ENCODE measurements at places on chromosomes 4 and X.

DNA sequence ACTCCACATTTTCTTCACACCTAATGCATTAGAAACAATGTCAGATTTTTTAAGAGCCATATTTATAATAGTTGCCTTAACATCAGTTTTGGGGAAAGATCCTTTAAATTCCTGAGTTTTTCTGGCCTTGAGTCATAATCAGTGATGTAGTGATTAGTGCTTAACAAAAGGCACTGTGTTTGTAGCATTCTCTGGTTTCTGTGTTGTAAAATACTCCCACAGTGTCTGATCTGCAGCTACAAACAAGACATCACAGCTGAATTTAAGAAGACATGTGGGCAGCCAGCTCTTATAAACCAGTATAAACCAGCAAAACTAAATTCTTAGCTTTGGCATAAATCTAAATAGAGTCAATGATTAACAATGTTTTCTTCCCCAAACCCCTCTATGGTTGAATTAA lies 233.8 kb downstream of the FSTL5 start:
- DNase-seq: no peak

DNA sequence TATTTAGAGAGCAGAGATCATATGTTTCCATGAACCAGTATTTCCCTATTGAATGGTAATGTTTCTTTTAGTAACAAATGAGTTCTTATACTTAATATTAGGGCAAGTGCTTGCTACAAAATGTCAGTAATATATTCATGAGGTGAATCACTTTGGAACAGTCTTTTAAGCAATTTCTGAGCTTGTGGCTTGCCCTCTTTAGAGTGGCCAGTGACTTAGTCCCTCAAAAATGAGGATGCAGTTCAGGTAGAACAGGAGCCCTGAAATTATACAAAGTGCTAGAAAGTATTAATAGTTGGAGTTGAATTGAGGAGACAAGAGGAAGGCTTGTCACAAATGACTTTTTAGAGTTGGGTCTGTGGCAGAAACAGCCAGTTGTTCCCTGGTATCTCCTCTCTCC lies 53.4 kb upstream of the PITX2 start:
- DNase-seq: no peak

- no peak for DNase-seq
Measured at GRCh38 chrX:130280901-130281300, 12.2 kb upstream of the ZNF280C start.

DNA sequence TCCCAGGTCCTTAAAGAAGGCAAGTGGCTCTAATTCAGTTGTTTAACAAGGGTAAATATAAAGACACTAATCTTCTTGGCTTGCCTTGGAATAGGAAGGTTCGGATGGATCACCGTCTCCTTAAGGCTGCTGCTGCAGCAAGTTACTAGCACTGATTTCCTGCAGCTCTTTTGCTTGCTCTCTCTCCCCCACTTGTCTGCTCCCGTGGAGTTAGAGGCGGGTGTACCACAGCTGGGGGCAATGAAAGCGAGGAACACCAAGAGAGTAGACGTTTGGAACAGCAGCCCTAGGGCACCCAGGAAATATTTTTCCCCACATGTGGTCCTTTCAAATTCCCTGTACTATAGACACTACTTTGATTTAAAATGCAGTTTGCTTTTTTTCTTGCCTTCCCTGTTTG lies 202.2 kb downstream of the SH2D1A start:
- DNase-seq: no peak

GRCh38 chr4:38944440-38944839 lies 76.8 kb downstream of the FAM114A1 start:
- no peak for DNase-seq

GRCh38 chr4:144480068-144480467 lies 165.9 kb upstream of the HHIP start:
- no peak for DNase-seq

DNA sequence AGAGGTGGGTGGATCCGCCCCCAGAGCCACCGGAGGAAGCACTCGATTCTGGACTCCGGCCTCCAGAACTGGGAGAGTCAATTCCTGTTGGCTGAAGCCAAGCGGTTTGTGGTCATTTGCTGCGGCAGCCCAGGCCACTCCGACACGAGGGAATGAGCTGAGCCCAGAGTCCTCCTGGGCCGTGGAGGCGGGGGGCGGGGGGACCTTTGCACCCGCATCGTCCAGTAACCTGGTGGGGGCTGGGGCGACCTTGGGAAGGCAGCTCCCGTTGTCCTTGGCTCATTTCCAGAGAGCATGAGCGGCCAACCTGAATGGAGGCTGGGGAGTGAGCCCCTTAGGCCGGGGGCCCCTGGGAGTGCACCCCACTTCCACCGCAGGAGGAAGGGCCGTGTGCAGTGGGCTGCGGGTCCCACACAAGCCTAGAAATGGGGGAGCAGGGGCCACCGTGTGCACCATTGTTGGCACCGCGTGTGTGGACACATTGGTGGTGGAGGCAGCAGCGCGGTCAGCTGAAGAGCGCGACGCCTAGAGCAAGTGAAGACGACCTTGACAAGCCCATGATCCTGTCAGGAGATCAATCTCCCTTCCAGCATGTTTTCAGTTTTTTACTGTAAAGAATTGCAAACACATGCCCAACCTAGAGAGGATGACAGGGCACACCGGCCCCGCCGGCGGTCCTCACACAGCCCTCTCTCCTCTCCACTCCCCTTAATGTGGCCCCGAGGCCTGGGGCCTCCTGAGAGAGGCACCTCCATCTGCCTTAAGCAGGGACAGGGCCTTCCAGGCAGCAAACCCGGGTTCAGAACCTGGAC lies 19.9 kb upstream of the DUSP9 start:
- no peak for DNase-seq

DNA sequence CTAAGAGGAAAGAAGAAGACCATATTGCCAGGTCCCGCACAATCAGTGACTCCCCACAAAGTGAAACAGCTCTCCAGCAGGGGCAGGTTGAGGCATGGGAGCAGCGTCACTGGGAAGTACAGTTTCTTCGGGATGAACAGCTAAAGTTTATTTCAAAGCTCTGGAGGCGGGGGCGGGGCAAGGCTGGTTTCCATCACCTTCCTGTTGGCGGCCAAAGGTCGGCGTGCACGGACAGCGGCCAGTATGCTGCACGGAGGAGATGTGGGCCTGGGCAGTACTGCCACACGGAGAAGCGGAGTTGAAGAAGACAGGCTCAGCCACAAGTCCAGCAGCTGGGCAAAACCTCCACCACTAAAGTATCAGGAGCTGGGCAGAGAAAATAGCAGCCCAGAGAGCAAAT lies 951 bp upstream of the ZNF518B start:
- no peak for DNase-seq

DNA sequence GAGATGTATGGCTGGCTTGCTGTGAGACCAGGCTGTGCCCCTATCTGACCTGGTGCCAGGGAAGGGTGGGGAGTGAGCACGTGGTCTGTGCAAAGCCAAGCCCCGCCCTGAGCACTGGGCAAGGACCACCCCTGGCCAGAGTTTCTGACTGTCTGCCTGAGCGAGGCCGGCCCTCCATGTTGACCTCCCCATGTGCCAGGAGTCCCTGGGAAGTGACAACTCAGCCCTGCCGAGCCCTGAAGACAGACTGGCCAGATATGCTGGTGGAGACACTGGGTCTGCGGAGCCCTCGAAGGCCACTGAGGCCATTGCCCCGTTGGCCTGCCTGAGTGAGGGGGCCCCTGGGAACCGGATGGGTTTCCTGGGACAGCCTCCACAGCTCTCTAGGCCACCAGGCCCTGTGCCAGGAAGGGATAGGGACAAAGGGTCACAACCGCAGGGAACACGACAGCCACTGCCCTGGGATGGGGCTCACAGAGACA lies 7.1 kb upstream of the BGN start:
- no peak for DNase-seq

DNA sequence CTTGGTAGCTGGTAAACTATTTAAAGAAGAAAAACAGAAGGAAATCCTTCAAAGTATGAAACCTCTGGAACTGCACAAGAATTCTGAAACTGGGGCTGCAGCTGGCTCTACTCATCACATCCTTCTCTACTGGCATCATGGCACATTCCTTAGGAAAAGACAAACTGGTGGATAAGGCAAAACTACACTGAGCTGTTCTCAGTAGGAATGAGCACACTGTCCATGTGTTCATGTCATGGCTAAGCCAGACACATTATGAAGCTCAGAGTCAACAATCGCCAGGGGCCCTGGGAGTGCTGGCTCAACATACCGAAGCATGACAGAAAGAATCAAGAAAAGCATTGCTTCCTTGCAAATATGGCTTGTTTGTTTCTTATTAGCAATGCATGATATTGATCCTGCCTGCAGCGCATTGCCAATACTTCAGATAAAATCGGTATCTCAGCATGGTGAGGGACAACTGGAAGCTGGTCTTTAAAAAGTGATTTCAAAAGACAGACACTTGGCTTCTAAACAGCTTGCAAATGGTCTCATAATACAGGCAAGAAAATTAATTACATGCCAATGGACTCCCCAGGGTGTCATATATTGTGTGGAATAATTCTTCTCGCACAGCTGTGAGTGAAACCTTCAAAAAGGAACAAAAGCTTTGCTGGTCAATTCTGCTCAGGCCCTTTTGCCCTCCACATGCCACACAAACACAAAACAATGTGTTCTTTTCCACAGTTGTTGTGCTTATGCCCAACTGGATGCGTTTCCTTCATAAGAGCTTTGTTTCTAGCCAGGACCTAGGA lies 300.2 kb upstream of the VCX start:
- no peak for DNase-seq

DNA sequence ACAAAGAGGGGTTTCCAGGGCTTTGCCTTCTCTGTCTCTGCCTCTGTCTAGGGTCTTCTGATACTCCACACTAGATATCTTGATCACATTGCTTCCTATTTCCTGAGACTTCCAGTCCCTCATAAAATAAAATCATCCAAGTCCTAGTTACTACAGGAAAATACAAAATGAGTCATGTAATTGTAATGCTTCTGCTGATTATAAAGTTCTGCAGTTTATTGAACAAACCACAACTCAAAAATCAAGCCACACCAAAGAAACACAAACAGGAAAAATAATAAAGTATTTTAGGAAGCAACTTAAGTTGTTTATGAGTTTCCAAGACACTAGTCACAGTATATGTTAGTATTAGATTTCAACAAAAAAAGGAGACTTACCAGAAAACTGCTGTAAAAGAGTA lies 695.1 kb upstream of the GALNTL6 start:
- no peak for DNase-seq

GRCh38 chr4:34861666-34862065 lies 1382.6 kb downstream of the ARAP2 start:
- DNase-seq: no peak

DNA sequence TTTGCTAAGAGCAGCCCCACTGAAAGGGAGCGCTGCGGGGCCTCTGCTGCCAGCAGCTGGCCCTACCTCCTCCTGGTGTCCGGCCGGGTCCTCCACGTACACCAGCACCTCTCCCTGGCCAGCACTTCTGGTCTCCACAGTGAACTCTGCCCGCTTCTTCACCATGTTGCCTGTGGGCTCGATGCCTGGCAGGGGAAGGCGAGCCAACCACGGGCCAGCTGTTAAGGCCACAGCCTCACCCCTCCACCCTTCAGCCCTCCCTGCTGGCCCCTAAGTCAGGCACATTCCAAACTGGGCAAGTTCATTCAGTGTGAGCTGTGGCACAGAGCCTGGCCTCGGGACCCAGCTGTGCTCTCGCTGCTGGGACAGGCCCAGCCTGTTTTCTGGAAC lies 7.8 kb downstream of the FLNA start:
- DNase-seq: no peak

GRCh38 chrX:68462653-68463052 lies 29.4 kb upstream of the OPHN1 start:
- no peak for DNase-seq

DNA sequence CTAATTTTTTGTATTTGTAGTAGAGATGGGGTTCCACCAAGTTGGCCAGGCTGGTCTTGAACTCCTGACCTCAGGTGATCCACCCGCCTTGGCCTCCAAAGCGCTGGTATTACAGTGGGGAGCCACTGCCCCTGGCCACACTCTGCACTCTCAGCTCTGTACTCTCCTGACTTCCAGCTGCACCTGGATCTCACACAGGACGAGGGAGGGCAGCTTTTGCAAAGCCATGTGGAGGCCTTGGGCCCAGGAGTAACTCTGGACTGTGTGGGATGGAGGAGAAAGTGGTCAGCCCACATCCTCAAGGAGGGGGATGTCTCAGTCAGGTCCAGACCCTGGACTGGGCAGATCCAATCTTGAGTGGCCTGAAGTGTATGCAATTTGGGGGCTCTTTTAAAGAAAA lies 23.0 kb downstream of the NAT8L start:
- DNase-seq: no peak

DNA sequence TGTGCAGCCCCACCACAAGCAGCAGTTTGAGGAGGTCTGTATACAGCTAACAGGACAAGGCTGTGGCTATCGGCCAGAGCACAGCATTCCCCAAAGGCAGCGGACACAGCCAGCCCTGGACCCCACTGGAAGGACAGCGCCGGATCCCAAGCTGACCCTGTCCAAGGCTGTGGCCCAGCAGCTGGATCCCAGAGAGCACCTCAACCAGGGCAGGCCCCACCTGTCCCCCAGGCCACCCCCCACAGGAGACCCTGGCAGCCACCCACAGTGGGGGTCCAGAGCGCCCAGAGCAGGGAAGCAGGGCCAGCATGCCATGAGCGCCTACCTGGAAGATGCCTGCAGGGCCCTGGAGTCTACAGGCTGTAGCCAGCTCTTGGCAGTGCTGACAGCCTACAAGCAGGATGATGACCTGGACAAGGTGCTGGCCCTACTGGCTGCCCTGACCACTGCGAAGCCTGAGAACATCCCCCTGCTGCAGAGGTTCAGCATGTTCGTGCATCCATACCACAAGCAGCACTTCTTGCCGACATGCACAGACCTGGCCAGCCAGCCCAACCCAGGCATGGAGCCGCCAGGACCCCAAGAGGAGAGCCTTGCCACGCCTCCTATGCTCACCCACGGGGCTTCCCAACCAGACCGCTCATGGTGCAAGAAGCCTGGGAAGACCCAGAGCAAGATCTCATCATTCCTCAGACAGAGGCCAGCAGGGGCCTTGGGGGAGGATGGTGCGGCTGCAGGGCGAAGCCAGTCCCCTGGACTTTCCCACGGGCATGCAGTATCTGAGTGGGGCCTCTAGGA lies 62.0 kb downstream of the ALPK1 start:
- DNase-seq: no peak

- no peak for DNase-seq
Measured at GRCh38 chr4:100870940-100871772, 353.3 kb upstream of the EMCN start.

DNA sequence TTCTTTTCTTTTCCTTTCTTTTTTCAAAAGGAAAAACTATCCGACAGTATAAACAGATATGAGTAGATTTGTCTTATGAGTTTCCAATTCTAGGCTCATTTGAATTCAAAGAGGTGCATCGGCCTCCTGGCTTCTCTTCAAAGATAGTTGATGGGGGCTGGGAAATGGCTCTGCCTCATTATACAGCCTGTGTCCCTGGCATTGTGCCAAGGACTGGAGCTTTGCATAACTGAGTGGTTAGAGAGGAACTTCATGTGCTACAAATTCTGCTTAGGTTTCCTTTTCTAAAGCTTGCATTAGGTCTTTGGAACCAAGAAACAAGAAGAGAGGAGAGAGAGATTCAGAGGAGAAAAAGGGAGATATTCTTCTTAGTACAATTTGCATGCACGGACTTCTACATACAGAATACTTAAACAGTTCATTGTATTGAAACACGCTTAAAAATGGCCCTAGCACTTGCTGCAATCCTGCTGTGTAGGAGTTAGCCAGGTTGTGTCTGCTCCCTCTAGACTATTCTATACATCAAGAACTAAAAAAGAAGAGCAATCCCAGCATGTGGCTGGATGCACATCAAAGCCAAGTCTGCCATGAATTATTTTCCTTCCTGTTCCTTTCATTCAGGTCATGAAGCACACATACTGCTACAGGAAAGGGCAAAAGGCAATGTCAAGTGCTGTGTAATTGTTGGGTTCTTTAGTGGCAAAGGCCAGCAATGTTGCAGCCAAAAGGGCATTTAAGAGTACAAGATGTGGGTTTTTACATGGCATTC lies 70.9 kb downstream of the INTS12 start:
- no peak for DNase-seq

- no peak for DNase-seq
Measured at GRCh38 chrX:30637874-30638815, 15.1 kb upstream of the GK start.
